ENCODE measurements at places on chromosomes 3 and 15.

DNA sequence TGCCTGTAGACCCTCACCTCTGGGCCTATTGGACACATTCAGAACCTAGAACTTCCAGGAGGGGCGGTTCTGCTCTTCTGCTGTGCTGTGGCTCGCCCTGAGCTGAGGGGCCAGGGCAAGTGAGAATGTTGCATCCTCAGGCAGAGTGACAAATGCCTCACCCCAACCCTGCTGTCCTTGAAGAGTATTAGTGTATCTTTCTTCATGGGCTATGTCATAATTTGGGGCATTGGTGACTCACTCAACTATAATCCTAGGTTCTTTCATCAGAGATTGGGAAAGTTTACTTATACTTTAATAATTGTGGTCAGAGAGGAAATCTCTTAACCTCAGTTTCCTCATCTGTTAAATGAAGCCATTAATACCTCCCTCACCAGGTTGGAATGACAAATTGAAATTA is 143.8 kb downstream of the SV2B start:
- DNase-seq = no peak

DNA sequence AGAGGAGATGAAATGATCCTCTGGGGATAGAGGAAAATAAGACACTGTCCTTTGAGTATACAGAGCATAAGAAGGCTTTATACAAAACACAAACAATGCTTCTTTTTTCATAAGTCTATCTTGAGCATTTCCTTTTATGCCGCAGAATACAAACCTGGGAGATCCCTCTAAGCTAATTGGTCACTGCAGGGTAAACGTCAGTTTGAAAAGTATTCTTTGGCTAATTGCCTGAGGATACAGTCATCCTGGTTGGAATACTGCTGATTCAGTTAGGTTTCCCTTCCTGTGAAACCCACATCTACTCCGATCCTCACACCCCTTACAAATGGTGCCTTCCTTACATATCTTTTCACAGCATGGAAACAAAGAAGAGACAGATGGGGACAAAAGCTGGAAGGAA is 10.6 kb downstream of the WNT5A start:
- DNase-seq = peak; percentile 45

DNA sequence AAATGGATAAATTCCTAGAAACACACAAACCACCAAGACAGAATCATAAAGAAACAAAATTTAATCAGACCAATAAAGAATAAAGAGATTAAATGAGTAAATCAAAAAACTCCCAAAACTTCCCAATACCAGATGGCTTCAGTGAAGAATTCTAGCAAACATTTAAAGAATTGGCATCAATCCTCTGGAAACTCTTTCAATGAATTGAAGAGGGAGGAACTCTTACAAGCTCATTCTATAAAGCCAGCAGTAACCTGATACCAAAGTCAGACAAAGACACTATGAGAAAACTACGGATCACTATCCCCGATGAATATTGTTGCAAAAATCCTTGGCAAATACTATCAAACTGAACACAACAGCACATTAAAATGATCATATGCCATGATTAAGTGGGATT is 81.9 kb upstream of the SLCO2A1 start:
- no peak for DNase-seq

GRCh38 chr3:72050048-72050632 is 265.2 kb upstream of the PROK2 start:
- DNase-seq = no peak

DNA sequence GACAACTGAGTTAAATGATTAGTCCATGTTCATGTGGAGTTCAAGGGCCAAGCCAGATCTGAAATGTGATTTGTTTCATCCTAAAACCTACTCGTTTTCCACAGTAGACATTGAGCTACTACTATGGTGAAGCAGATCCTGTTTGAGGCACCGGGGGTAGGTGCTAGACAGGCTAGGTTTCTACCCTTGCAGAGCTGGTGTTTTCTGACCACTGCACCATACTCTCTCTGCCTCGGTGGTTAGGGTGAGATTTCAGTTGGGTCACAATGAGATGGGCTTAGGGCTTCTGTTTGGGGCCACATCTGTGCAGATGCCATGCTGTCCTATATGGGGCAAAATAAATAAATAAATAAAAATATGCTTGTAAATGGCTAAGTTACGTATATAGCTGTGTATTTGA is 99.3 kb downstream of the OXNAD1 start:
- DNase-seq = no peak

- no peak for DNase-seq
These were observed 1.9 kb downstream of the NEIL1 start for GRCh38 chr15:75348562-75349350.

DNA sequence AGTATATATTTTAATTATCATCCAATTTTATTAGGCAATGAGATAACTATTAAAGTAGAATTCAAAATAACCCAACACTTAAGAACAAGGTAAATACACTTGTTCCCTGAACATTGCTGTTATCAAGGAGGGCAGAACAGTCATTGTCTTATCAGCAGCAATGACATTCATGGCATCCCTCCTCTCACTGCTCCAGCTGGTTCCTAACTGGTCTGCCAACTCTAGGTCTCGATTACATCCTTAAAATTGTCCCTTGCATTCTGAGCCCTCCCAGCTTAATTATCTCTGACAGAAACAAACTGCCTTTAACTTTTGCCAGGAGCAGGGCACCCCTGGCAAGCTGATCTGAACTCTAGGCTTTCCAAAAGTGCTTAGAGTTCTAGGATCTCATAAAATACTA is 14.0 kb upstream of the DYNC1LI1 start:
- DNase-seq = no peak

DNA sequence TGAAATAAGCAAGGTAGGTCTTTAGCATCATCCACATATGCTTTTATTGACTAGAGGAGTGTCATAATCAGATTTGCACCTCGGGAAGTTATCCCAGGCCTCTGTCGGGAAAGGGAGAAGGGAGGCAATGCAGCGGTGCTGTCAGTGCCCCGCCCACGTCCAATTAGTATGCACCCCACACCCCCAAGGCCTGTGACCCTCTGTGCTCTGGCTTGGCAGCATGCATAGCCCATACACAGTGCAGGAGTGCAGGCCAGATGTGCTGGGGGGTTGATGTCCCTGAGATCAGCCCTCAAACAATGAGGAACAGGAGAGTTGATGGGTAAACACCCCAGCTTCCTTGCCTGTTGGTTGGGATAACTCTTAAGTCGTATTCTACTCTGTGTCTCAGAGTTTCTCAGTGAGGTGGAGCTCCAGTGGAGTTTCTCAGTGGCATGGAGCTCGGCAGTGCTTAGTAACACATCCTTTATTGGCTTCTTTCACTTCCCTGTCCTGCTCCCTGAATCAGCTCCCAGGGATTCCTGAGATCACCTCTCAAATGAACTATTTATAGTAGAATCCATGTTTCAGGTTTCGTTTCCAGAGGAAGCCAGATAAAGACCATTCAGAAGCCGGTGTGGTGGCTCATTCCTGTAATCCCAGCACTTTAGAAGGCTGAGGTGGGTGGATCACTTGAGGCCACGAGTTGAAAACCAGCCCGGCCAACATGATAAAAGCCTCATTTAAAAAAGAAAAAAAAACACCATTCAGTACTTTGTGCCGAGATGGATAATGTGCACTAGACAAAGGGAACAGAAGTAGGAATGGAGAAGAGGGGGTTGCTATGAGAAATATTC is 26.7 kb upstream of the NDUFB4 start:
- DNase-seq = no peak

DNA sequence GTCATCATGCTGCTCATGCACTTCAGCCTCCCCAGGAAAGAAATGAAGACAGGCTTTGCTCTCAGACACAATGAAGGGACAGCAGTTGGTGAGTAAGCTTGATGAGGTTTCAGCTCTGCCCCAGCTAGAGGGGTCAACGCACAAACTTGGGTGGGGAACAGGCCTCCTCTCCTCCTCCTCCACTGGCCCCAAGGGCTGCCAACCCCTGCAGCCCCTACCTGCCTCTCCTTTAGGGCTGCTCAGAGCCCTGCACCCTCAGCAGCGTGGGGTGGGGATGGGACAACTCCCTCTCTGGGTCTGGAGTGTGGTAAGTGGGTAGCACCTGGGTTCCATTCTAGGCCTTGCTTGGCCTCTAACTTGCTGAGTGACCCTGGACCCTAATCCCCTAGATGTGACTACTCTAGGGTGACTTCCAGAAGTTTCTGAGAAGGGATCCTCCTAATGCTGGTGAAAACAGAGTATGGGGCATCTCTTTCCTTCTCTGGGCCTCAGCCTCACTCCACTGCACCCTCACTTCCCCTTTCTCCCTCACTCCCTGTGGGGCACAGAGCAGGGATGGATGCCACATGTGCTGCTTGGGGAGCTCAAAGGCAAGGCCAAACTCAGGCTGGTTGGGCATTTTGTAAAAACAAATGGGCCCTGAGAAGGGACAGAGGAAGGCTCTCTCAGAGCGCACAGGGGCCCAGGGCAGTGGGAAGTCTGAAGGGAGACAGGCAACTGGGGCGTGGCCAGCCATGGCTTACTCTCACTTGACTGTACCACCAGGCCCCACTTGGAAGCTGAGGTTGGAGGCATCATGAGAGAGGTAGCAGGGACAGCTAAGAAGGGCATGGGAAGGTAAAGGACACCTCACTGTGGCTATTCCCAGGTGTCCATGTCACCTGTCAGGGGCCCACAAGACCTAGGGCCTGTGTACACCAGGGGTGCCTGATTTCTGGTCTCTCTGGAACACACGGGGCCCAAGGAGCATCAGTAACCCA is 64.0 kb downstream of the SYNM start:
- no peak for DNase-seq

DNA sequence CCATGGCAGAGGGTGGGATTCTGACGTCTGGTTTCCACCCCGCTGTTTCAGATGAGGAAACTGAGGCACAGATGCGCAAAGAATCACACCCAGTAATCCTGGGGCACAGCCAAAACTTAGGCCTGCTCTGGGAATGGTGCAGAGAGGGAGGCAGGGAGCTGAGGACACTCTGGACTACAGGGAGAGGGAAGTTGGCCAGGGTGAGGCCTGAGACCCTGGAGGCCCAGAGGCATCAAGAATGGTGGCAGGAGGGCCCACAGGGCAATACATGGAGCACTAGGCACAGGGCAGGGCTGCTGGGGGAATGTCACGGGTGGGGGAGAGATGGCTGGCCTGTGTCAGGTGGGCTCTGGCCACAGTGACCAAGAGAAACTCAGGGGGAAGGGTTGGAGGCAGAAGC is 63.6 kb downstream of the TLE3 start:
- DNase-seq = no peak

DNA sequence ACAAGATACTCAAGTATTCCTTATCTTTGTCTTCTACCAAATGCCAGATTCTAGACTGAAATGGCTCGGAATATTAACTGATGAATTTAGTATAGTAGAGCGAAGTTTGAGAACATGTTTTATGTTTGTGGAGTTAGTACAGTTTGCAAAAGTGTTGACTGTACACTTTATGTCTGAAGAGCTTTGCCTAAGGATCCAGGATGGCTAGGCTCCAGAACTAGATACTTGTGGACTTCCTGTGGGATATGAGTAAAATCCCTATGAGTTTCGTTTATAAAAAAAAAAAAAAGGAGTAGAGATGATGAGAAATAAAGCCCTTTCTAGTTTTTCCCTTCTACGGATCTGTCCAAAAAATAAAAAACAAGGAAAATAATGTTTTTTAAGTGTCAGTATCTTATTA is 96.7 kb downstream of the TP63 start:
- DNase-seq = no peak

- DNase-seq = no peak
These were observed 34.4 kb downstream of the PPARG start for GRCh38 chr3:12323237-12323636.
